ENCODE measurements at places on chromosomes 13 and 19.

DNA sequence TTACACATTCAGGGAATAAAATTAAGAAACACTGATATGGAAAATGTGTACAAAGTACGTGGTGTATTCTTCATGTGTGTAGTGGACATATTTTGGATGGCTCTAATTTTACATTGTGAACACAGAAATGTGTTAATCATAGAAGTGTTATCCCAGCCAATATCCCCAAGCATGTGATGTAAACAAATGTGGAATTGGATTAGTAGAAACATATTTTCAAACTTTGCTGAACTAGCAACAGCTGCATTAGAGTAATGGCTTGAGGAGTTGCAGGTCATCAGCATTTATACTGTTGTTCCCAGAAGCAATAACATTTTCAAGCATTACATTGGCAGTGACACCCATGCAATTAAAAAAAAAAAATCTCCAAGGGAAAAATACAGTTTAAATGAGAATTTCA lies 600.6 kb downstream of the SLITRK1 start:
- DNase-seq = no peak

DNA sequence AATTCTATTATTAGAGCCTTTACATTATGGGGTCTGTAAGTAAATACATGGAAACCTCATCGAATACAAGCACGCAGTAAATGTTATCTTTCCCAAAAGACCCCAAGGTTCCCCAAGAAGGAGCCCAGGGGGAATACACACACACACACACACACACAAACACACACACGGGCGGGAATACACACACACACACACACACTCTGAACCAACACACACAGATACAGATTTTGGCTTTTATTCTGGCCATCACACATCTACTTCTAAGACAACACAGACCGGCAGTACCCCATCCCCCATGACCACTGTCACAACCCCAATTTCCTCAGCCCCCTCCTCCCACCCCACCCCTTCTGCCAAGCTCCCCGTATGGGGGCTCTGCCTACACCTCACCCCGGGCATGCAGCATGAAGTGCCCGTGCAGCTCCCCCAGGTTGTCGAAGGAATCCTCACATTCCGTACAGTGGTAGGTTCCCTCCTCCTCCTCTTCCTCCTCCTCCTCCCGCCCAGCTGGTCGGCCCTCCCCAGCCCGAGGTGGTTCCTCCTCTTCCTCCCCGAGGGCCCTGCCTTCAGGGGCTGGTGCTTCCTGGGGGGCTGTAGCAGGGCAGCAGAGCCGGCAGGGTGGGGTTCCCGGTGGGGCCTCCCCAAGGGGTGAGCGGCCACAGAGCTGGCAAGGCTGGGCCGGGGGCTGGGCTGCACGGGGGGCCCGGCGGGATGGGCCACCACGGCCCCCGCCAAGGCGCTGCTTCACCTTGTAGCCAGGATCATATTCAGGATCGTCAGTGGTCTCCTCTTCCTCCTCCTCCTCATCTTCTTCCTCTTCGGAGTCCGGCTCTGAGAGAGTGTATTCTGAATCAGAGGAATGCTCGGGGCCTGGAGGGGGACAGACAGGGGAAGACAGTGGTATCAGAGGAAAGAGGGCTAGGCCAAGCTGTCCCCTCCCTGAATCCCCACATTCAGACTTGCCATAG lies 4.4 kb upstream of the SRRM5 start:
- no peak for DNase-seq

GRCh38 chr13:33034882-33035520 lies 18.8 kb downstream of the KL start:
- no peak for DNase-seq

- DNase-seq = no peak
Observed at GRCh38 chr13:76677043-76677442, 209.2 kb downstream of the KCTD12 start.

- no peak for DNase-seq
Observed at GRCh38 chr19:57719424-57719823, 8.0 kb downstream of the ZNF671 start.

DNA sequence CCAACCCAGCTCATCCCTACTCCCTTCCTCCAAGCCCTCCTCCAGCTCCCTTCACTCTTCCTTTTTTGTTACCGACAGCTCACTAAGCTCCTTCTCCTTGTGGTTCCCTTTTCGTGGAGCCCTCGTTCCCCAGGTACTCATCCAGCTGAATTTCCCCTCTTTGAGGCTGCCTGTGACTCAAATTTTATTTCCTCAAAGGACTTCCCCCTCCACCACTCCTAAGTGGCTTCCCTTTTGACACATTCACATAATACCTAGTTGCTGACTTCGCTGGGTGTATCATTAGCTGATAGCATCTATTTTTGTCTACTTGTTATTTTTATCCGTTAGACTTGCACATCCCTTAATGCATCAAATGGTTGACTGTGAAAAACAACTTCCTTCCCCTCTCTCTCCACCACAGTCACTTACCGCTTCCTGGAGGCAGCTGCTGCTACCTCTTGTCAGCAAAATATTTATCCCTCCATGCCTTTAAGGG lies 14.5 kb downstream of the FFAR2 start:
- no peak for DNase-seq

DNA sequence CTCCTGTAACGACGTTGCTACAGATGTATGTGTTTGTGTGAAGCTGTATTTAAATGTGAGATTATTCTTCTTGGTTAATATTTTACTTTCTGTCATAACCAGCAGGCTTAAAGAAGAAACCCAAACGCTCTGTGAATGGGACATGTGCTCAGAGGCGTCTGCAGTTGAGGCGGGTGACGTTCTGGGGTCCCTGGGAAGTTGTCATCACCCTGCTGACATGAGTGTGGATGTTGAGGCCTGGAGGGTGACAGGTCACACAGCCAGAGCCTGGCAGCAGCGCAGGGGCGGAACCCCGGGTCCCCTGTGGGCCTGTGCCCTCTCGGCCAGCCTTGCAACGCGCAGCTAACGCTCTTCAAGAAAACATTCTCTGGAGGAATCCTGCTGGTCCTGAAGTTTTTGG lies 16.6 kb downstream of the RASA3 start:
- DNase-seq = no peak

GRCh38 chr13:87669379-87669978 lies 1.7 kb upstream of the SLITRK5 start:
- no peak for DNase-seq

GRCh38 chr19:4075373-4075772 lies 8.7 kb upstream of the ZBTB7A start:
- DNase-seq = no peak

DNA sequence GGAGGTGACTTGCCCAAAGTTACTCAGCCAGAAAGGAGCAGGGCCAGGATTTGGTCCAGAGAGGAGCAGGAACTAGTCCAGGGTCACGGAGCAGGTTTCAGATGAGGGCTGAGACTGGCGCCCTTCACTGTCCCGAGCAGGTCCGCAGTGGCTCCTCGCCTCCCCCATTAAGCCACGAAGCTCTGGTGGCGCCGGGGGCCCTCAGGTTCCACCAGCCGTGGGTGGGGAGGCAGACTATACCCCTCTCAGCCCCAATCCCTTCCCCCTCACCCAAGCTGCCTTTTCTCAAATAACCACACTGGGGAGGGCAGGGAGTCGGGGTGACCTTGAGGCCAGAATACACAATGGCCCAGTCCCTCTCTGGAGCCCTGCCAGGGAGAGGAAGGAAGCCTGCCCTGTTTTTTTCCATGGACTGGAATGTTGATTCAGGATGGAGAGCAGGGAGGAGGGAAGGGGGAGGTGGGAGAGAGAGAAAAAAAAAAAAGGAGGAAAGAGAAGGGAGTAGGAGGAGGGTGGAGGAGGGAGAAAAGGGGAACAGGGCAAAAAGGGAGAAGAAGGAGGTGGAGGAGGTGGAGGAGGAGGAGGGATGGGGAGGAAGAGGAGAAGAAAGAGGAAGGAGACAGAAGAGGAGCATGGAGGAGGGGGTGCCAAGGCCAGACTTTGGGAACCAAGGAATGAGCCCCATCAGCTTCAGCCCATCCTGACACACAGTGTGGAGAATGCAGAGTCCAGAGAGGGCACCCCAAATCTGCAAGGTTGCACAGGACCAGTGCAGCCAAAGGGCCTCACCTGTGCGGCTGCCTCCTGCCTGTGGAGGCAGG lies 19.7 kb downstream of the CEACAM16 start:
- peak; percentile 89 for DNase-seq

DNA sequence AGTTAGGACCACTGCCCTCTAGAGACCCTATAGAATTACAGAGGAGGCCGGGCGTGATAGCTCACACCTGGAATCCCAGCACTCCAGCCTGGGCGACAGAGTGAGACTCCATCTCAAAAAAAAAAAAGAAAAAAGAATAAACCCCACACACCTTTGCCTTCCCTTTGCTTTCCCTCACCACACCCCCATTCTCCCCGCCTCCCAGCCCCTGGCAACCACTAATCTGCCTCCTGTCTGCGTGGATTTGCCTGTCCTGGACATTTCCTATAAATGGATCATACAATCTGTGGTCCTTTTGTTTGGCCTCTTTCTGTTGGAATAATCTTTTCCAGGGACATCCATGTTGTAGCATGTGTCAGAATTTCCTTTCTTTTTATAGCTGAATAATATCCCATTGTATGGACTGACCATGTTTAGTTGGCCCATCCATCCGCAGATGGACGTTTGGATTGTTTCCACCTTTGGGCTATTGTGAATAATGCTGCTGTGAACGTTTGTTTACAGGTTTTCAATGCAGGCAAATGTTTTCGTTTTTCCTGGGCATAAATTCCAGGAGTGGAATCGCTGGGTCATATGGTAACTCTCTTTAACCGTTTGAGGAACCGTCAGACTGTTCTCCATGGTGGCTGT lies 15.3 kb downstream of the NACC1 start:
- DNase-seq = no peak

- DNase-seq = no peak
Observed at GRCh38 chr19:57171551-57172081, 4.3 kb upstream of the DUXA start.

DNA sequence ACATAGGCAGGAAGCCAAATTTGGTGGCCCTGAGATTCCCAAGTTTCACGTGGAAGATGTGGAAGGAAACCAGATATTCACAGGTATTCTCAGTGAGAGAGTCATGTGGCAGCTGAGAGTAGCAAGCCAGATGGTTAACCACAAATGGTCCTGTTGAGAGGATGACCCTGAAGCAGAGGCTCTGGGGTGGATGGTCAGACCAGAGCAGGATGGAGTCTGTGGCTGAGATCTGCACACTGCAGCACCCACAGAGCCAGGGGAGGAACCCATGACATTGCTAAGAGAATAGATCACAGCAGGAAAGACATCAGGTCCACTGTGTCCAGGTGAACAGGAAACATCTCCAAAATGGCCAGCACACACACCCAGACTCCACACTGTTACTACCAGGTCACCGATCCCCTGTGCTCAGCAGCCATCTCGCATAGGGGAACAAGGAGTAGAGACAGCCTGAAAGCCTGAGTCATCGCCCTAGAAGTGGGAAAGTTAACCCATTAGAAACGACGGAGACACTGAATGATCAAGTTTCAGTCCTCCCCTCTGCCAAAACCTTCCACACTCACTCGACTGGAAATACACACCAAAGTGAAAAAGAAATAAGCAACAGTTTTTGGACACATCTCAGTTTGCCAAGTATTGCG lies 160.0 kb downstream of the RBM26 start:
- no peak for DNase-seq

DNA sequence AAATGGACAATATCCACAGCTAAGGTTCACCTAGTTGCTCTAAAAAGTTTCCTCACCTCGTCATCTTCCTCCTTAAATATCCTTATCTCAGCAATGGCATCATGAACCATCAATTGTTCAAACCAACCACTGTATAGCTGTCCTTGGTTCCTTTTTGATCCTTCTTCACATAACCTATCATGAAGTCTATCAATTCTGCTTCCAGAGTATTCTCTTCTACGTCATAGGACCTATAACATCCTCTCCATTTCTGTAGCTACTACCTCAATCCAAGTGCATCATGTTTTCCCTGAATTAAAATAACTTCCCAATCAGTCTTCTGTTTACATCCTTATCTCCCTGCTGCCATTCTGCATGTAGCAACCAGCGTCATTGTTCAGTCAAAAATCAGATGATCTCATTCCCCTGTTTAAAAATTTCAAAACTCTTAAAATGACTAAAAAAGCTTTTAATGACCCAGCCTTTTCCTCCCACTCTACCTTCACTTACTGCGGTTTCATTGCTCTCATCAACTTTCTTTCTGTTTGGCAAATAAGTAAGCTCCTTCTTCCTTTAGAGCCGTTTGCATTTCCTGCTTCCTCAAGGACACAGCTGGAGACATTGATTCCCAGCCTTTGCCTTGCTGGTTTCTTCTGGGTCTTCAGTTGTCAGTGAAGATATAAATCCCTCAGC lies 223.9 kb upstream of the MIR17HG start:
- DNase-seq = no peak

- DNase-seq = no peak
Observed at GRCh38 chr19:50460161-50460765, 16.0 kb upstream of the EMC10 start.

- DNase-seq = no peak
Observed at GRCh38 chr19:8922591-8922990, 87.6 kb downstream of the MUC16 start.

DNA sequence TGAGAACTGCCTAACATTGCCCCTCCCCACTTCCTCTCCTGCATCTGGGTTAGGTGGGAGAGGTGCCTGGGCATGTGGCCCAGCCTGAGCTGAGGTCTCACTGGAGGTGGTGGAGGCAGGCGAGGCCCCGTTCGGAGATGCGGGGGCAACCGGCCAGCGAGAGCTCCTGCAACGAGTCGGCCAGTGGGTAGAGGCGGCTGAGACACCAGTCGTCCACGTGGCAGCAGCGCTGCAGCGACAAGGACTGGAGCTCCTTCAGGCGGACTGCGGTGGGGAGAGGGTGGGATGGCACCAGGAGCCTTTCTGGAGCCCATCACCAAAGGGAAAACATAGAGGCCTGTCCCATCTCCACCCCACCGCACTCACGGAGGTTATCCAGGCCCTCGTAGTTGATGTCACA lies 6.0 kb upstream of the B3GNT8 start:
- no peak for DNase-seq

DNA sequence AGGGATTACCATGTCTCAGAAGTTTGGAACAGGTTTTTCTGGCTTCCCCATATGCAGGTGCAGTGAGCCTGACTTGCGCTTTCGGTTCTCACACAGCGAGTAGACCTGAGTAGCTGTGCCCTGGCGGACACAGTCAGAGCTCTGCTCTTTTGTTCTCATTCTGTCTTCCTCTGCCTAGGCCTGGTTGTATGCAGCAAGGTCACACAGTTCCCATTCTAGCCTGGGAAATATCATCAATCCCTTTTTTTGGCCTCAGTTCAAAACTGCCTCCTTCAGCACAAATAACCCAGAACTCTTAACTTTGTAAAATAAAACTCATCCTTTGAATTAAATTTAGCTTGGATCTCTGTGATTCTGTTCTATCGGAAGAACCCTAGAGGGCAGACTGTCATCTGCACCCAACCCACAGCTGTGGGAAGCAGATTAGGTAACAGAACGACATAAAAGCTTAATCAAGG lies 10.2 kb downstream of the OXGR1 start:
- peak; percentile 64 for DNase-seq

GRCh38 chr13:39874331-39875053 lies 219.0 kb downstream of the COG6 start:
- DNase-seq = no peak

- no peak for DNase-seq
Observed at GRCh38 chr13:41313117-41313516, 2.0 kb downstream of the NAA16 start.

DNA sequence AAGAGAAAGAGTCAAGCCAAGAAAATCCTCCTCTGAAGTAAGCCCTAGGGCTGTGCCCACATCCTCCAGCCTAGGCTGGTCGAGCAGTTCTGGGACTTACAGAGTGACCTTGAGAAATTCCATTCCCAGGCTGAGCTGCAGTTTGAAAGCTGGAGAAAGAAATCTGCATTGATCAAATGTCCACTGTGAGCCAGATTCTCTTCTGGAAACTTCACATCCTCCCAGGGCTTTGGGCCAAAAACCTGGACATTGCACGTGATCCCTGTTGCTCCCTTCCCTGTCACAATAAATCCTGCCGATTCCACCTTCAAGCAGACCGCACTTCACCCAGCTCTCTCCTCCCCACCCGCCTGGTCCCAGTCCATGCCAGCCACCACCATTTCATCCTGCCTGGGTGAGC lies 15.7 kb downstream of the TMEM143 start:
- no peak for DNase-seq

Measured in NCI-H2029 (cell line).